RKO (cell line): ENCODE measurements at places on chromosomes 2 and 18.

- DNase-seq, result no peak
These were observed 10.1 kb downstream of the BCL2 start for GRCh38 chr18:63309422-63309821.

DNA sequence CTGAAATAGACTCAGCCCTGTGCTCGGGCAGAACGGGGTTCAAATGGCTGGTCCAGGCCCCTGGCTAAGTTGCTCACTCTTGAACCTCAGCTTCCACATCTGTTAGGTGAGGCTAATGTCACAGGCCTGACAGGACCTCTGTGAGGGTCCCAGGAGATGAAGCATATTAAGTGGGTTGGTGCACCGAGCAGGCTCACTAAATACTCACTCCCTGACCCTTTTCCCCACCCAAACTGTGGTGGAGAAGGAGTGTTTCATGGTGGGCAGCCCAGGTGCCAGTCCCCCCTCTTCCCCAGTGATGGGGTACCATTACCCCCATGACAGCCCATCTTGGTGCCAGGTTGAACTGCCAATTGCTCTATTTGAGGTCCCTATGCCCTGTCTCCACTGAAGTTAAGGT is 286.0 kb downstream of the MYCN start:
- no peak for DNase-seq

GRCh38 chr2:7813541-7814292 is 868.1 kb upstream of the ID2 start:
- DNase-seq, result no peak

DNA sequence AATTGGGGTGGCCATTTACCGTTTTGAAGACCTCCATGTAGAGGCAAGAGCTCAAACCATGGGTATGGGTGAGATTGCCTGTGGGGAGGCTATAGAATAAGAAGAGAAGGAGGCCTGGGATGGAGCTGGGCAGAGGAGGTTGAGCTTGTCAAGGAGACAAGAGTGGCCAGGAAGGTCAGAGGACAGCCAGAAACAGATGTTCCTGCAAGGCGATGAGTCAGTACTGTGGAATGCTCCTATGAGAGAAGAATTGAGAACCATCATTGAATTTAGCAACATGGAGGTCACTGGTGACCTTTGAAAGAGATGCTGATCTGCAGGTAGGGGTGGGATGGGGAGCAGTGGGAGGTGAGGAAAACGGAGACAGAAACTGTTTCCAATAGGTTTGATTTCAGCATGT is 3.5 kb downstream of the ACSL3 start:
- DNase-seq, result peak; percentile 65

GRCh38 chr2:45823723-45824206 is 172.3 kb downstream of the PRKCE start:
- DNase-seq, result no peak

DNA sequence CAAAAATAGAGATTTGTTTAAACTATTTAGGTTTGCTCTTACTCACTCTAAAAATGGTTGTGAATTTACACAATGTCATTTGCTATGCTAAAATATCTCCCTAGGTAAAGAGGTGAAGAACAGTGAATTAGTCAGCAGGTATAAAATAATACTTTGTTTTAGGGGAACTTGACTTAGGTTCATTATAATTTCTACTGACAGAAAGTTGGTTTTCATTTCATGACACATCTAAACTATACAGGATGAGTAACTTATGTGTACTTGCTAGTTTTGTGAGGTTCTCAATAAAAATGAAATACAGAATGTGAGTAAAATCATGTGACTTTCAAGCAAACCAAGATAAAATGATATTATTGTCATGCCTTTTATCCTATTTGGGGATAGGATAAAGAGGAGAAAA is 66.0 kb downstream of the DIS3L2 start:
- no peak for DNase-seq

GRCh38 chr2:234211797-234212196 is 161.3 kb downstream of the SPP2 start:
- DNase-seq, result no peak

GRCh38 chr18:40108596-40108995 is 1846.4 kb upstream of the PIK3C3 start:
- no peak for DNase-seq

- DNase-seq, result no peak
These were observed 24.5 kb downstream of the UGP2 start for GRCh38 chr2:63866009-63866709.

GRCh38 chr2:5497874-5498273 is 194.3 kb upstream of the SOX11 start:
- DNase-seq, result no peak

DNA sequence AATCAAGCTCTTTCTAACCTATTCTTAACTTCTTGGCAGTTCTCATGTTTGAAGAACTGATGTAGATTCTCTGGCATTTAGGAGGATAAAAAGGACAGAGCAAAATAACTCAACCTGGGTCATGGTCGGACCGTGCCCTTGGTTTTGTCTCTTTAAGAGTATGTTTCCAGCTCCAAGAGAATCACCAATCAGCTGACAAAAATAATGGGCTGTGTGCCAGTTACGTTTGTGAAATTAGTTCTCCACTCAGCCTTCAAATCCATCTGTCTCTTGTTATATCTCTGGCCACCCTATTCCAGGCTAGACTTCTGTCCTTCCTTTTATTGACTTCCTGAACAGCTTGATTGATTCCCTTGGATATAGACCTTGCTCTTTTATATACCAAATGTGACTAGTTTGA is 225.7 kb downstream of the EPHA4 start:
- DNase-seq, result no peak

- peak; percentile 43 for DNase-seq
These were observed 216.9 kb upstream of the VWC2L start for GRCh38 chr2:214193943-214194342.

DNA sequence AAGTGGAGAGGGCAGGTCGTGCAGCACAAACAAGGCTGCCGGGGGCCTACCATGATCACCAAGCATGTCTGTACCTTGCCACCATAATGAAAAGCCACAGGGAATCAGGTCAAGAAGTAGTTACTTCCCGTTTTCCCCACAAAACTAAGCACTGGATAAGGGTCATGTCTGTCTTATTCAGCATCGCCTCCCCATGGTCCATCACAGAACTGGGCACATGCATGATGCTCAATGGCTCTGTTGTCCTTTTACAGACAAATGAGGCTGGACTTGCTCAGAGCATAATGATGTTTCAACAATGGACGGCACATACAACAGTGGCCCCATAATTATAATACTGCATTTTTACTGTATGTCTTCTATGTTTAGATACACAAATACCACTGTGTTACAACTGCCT is 27.5 kb downstream of the REEP1 start:
- DNase-seq, result no peak

DNA sequence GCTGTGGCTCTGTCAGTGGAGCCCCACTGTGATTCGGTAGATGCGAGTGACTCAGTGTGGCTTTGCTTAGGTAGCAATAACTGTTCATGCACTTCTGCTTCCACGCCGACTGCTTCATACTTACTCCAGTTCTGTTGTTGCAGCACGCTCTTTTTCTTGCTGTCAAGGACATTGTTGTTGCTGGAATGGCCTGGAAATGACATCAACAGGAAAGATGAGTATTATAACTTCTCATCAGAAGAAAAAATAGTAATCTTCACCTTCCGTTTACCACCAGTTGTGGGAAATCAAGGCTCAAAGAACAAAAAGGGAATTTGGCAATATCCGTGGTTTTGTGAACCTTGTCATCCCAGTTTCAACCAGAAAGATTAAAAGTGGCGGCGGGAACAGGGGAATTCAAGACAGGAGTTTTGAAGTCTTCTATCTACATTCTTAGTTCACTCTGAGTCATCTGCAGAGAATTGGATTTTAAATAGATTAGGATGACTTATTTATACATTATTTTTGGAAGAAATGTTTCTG is 8.3 kb downstream of the TM4SF20 start:
- no peak for DNase-seq

DNA sequence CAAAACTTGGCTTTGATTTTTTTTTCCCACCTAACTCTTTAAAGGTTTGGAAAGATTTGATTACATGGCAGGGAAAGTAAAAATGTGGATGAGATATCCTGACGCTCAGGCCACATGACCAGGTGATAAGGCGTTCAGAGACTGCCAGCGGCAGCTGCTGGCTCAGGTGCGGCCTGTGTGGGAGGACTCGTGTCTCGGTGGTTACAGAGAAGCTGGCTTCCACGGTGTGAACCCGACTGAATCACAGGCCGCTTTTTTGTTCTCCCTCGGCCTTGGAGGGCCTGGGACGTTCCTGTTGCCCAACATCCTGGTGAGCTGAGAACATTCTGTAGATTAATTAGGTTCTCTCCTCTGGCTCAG is 124.2 kb upstream of the ZNF516 start:
- no peak for DNase-seq

DNA sequence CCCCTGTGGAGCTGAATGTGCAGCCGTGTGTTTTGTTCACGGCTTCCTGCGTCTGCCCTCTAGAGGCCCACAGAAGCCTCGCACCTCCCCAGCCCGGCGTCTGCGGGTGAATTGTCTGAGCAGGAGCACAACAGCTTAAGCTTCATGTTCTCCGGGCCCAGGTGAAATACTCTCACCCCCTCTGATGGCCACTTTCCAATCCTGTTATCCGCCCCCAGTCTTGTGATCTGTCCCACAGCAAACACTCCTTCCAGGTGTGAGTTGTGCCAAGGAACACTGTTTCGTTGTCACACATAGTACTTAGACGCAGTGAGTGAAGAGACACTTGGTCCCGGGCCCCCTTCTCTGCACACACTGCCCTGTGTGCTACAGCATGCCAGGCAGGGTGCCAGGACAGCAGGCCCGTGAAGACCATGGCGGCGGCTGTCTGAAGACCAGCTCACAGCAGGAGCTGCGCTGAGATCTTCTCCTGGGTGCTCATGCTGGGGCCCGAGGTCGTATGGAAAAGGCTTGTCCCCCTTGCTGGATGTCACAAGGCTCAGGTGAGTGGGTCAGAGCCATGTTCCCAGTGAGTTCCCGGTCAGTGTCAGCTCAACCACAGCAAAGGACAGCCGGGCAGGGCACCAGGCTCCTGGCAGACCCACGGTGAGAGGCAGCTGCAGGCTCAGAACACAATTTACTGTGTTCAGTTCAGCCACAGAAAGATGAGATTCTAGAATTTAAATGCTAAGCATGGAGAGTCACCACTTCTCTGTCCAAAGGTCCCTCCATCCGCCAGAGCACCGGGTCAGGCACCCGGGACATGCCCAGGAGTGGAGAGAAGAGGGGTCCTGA is 6.8 kb upstream of the PXDN start:
- peak; percentile 54 for DNase-seq

GRCh38 chr2:219168526-219168925 is 1.3 kb downstream of the SLC23A3 start:
- no peak for DNase-seq

GRCh38 chr2:117646872-117647271 is 167.6 kb upstream of the DDX18 start:
- no peak for DNase-seq

- DNase-seq, result no peak
These were observed 42.7 kb upstream of the ZDBF2 start for GRCh38 chr2:206231669-206232286.

DNA sequence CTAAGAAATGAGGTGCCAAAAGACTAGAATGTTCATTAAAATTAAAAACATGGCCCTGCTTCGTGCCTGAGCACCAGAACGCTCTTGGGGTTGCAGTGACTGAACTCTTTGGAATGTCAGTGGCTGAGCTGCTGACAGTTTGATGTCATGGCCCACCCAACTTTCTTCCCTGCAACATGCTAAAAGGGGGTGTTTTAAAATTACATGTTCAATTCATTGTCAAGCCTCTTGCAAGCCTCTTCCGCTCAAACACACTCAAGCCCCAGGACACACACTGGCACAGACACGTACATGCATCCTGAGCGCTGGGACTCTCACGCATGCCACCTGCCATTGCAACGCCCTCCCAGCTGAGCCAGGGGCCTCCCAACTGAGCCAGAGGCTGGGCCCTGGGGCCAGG is 12.6 kb downstream of the RUFY4 start:
- DNase-seq, result no peak

- no peak for DNase-seq
These were observed 383.7 kb upstream of the SLC14A2 start for GRCh38 chr18:45231617-45232016.

DNA sequence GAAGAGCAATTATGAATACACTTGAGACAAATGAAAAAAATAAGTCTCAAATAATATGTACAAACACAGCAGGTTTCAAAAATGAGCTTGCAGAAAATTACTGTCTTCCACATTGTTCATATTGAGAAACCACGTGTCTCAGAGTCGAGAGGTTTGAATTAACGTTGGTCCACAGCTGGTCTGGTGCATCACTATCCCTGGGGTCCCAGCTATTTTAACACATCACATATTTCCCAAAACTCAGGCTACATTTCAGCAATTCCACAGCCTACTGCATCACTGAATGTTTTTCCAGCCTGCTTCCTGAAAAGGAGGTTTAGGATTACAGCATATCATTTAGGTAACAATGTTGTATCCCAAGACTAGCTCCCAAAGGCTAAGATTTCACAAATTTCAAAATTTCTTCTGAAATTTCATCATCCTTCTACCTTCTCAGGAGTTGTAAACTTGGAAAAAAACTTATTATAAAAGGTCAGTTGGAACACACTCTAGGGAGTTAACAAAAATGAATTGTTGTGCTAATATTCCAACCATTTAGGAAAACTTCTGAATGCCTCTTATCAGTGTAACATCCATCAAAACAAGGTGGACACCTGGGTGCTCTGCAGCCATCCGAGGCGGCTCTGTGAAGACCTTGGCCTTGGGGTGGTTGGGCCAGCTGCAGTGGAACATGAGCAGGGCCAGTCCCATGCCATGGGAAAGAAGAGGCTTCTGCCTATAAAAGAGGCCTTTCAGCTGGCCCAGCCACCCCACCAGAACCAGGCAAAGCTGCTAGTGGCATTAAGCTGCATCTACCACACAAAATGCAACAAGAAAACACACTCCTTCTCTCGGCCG is 198.1 kb upstream of the RBBP8 start:
- DNase-seq, result no peak

DNA sequence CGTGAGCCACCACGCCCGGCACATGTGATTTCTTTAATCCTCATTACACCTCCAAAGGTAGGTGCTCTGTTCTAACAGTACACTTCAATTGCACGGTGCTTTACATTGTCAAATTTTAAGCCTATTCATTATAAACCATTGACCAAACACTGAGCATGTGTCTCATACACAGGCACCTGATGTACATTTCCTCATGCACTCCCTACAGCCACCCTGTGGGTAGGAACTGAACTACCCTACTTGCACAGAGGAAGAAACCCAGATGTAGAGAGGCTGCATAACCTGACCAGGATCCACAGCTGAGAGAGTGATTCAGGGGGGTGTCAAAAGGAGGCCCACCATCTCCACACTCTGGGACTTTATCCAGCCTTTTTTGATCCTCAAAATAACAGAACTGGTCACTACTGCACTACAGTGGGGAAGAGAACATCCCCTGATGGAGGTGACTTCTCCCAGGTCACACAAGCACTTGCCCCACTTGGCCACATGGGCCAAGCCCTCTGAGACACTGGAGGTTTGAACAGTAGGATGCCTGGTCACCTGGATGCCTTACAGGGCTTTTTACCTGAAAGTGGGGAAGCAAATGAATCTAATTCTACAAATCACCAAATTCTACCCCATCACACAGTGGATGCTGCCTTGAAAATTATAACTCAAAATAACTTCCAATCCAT is 6.9 kb upstream of the DPYSL5 start:
- peak; percentile 12 for DNase-seq

GRCh38 chr18:74519320-74520095 is 14.8 kb upstream of the CNDP1 start:
- no peak for DNase-seq
